ENCODE measurements at places on chromosomes 12 and 14. TPM values are rescaled to one million over a fixed set of nuclear protein-coding genes. Genes with fewer than 3 reads are reported as not detected.
A peak's percentile ranks its signal among the peaks of the same experiment; 100 is the strongest.

DNA sequence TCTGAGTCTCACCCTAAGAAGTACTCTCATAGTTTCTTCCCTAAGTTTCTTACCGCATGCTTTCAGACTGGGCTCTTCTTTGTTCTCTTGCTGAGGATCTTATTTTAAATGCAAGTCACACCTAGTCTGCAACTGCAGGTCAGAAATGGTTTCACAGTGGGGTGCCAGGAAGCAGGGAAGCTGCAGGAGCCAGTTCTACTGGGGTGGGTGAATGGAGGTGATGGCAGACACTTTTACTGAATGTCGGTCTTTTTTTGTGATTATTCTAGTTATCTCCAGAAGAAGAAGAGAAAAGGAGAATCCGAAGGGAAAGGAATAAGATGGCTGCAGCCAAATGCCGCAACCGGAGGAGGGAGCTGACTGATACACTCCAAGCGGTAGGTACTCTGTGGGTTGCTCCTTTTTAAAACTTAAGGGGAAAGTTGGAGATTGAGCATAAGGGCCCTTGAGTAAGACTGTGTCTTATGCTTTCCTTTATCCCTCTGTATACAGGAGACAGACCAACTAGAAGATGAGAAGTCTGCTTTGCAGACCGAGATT lies 1.7 kb downstream of the FOS start:
- H3K27me3 ChIP-seq, result no peaks in the 10 kb centered on the region
- H3K4me1 ChIP-seq, result peaks cover 49% of the 10 kb centered on the region
- H3K4me3 ChIP-seq, result peak overlapping the region; percentile 69
- H3K36me3 ChIP-seq, result peaks cover 19% of the 10 kb centered on the region
- DNase-seq, result no peak
- H3K27ac ChIP-seq, result peak overlapping the region; percentile 99

- no peaks in the 10 kb centered on the region for H3K36me3 ChIP-seq
- no peak overlapping the region for H3K4me3 ChIP-seq
- H3K27ac ChIP-seq, result no peak overlapping the region
- peak; percentile 34 for DNase-seq
- no peaks in the 10 kb centered on the region for H3K4me1 ChIP-seq
These were observed 4.0 kb upstream of the KRT73 start for GRCh38 chr12:52622349-52622748.

Gene PRR4
- total RNA-seq, result 1.6 TPM

Gene FOXA1
- total RNA-seq, result 0.97 TPM

DNA sequence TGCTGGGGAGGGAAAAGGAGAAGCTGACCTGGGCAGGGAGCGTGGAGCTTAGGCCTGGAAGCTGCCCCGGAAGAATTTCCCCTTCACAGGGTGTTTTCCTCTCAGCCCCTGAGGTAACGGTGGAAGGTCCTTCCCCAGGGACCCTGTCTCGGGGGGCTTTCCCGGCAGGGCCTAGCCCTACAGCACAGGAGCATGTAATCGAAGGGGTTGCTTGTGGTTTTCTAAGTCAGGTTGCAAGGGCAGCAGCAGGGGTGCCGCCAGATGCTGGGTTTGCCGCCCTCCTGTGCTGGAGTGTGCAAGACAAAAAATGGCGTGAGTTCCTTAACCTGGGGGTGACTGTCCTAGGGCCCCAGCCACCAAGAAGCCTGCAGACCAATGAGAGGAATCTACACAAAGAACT lies 1.6 kb upstream of the KRT74 start:
- H3K27ac ChIP-seq, result no peak overlapping the region
- no peak for DNase-seq
- no peaks in the 10 kb centered on the region for H3K27me3 ChIP-seq
- H3K36me3 ChIP-seq, result no peaks in the 10 kb centered on the region
- no peaks in the 10 kb centered on the region for H3K4me1 ChIP-seq

Gene CABP1
- not detected for total RNA-seq

DNA sequence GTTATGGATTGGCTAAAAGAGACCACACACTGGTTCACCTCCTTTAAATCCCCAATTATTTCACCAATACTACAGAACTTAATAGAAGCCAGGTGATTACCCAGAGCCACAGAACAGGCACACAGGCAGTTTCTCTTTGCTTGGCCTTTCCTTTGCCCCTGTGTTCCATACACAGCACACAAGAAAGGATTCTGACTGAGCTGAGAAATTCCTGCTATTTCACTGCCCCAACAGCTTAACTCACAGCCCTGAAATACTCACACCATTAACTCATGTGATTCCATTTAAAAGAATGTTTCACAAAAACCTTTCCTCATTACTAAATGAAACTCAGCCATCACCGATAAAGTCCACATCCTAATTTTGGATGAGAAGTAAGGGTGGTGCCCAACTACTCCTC lies 133.6 kb downstream of the MED13L start:
- no peaks in the 10 kb centered on the region for H3K36me3 ChIP-seq
- H3K4me1 ChIP-seq, result peaks cover 59% of the 10 kb centered on the region
- no peaks in the 10 kb centered on the region for H3K27me3 ChIP-seq
- DNase-seq, result no peak
- peak overlapping the region; percentile 57 for H3K27ac ChIP-seq
- no peak overlapping the region for H3K4me3 ChIP-seq

DNA sequence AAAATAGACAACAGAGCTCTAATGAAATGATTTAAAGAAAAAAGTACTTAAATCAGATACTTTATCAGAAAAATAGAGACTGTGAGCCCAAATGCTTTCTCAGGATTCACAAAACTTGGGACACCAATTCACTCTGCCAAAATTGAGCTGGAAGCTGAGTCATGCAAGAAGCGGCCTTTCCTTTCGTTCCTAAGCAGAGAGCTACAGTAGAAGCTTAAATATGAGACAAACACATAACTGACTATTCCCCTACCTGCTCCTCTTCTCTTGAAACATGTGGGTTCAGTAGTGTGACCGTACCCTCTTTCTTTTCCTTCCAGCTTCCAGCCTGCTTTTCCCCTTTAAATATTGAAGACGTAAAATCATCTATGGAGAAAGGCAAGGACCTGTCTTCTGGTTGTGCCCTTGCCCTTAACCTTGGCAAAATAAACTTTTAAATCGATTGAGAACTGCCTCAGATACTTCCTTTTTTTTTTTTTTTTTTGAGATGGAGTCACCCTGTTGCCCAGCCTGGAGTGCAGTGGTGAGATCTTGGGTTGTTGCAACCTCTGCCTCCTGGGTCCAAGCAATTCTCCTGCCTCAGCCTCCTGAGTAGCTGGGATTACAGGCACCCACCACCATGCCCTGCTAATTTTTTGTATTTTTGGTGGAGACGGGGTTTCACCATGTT lies 4.4 kb upstream of the SDS start:
- H3K27me3 ChIP-seq, result peaks cover 24% of the 10 kb centered on the region
- peaks cover 7% of the 10 kb centered on the region for H3K4me1 ChIP-seq
- no peaks in the 10 kb centered on the region for H3K36me3 ChIP-seq
- DNase-seq, result no peak
- H3K27ac ChIP-seq, result no peak overlapping the region

Data from esophagus muscularis mucosa (tissue), 4 donors.